ENCODE measurements at places on chromosomes 11 and 22.

- DNase-seq, result peak; percentile 92
Measured at GRCh38 chr11:61899146-61899841, 7.9 kb upstream of the FADS3 start.

GRCh38 chr11:10439351-10439750 lies 15.7 kb upstream of the AMPD3 start:
- no peak for DNase-seq

DNA sequence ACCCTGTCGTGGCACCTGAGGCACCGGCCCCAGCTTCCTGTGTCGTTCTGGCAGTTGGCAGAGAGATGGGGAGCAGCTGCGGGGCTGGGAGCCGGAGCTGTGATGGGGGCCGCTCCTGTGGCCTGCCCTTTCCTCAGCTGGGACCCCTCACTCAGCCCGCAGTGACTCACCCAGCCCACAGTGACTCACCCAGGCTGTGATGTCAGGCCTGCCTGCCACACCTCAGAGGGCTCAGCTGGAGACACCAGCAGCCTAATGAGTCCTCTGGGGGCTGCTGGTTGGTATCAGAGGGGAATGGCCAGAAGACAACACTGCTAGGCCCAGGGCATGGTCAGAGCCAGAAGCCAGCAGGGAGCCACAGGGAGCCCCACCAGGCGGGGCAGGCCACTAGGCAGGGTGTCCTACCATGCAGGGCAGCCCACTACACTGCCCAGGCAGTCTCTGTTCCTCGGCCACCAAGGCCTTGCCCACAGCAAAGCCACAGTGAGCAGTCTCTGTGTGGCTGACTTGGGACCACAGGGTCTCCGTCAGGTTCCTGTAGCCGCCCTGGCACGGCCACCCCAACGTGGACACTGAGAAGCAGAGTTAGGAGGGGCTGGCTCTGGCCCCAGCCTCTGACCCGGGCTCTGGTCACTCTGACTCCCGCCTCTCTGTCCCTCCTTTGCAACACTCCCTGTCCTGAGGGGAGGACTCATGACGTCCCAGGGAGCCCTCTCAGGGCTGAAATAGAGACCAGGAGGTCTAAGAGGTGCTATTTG lies 4.2 kb upstream of the FXYD2 start:
- DNase-seq, result peak; percentile 80

- DNase-seq, result no peak
Measured at GRCh38 chr11:69775163-69775755, at the start of gene FGF4. TSS of gene FGF4 (minus strand) at chr11:69775341. CDS start at chr11:69775084, 257 bp downstream.

DNA sequence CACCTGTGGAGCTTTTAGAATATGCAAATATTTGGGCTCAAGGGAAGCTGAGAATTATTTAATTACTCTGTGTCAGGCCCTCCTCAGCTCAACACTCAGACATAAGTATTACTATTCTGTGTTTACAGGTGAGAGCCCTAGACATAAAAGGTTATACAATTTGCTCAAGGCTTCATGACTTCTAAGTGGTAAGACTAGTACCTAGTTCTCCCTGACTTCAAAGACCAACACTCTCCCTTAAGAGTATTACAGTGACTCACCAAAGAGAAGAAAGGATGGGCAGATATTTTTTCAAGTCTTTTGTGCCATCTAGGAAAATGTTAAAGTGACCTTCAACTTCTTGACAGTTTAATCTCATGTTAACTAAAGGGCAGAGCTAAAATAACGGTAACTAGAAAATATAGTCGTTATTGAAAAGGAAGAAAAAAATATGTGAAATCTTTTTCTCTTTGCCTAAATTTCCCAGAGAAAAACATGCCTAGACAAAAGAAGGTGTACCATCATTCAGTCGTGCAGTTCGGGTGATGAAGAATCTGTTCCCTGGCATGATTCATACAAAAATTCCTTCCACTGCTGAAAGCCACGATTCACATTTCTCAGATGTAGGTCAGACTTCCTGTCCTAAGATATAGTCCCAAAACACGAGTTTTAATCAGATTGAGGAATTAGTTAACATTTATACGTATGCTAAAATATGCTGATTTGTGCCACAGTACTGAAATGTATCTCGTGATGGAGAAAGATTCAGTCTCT lies 849.1 kb upstream of the API5 start:
- DNase-seq, result no peak

- no peak for DNase-seq
Measured at GRCh38 chr11:30735946-30736345, 149.8 kb upstream of the MPPED2 start.

Data from Peyer's patch (tissue), 4 donors.